Caudate nucleus (tissue), 63 donors: ENCODE measurements at places on chromosomes 13 and 19.

GRCh38 chr19:55376241-55376933, at the start of gene TMEM190:
TSS of gene TMEM190 (plus strand) at chr19:55376826. CDS start at chr19:55376854, 28 bp downstream.
- DNase-seq: no peak

- no peak for DNase-seq
Measured at GRCh38 chr13:71875823-71876222, 8.8 kb upstream of the DACH1 start.

DNA sequence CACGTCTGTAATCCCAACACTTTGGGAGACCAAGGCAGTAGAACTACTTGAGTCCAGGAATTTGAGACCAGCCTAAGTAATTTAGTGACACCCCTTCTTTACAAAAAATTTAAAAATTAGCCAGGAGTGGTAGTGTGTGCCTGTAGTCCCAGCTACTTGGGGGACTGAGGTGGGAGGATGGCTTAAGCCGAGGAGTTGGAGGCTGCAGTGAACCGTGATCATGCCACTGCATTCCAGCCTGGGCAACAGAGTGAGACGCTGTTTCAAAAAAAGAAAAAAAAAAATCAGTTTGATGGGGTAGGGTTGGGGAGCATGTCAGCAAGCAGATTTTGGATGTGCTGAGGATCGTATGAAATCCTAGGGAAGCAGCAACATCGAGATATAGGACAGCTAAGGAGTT, 4.2 kb downstream of the CEACAM19 start:
- DNase-seq: no peak

GRCh38 chr13:48303359-48304142, at the start of gene RB1:
TSS of gene RB1 (plus strand) at chr13:48303751. CDS start at chr13:48303913, 162 bp downstream.
- peak; percentile 78 for DNase-seq

DNA sequence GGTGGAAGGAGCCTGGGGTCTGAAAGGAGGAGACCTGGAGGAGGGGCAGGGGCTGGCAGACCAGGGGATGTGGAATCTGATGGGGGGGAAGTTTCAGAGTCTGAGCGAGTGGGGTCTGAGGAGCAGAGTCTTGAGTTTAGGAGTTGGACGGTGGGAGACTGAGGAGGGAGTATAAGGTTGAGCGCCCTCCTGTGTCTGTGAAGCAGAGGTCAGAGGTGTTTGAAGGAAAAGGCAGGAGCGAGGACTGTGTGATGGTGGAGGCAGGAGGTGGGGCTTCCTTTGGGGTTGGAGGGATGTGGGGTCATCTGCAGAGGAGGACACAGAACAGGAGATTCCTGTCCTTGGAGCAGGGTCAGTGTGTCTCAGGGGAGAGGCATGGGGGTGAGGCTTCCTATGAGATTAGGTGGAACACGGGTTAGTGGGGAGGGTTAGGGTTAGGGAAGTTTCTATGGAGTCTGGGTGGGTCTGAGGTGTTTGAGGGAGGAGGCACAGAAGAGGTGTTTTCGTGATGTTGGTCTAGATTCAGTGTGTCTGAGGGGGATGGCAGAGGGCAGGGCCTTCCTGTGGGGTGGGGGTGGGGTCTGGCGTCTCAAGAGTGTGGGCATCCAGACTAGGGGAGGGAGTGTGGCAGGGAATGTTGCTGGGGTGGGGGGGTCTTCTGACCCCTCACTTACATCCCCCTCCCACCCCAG, 8.3 kb downstream of the RYR1 start:
- DNase-seq: no peak

DNA sequence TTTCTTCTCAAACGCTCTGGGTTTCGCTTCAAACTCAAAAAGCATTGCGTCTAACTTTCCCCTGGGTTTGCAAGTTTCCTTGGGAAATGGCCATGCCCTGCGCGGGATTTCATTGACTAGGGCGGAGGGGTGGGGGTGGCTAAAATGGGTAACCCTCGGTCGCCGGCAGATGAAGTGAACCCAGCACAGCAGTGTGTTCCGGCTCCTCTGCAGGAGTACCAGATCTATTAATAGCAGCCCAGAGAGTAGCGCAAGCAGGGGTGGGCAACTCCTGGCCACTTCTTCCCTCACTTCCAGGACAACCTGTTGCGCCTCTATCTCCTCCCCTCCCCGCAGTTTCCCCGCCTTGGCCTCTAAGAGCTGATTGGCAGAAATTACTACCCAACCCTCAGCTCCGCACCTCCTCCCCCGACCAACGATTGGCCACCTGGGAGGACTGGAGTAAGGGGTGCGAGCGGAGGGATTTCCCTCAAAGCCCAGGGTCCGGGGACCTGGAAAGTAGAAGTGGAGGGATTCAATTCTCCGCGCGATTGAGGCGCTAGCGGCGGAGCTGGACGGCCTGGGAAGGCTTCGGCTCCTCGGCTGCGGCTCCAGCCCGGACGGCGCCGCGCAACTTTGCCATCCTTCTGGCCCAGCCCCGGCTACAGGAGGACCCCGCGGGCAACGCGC, at the start of gene FREM2:
Gene FREM2 (plus strand): TSS at position 501 of the 669 bp plus-strand sequence. CDS start 268 bp downstream, outside the sequence.
- no peak for DNase-seq

GRCh38 chr13:71274923-71275608, 591.9 kb downstream of the DACH1 start:
- no peak for DNase-seq

DNA sequence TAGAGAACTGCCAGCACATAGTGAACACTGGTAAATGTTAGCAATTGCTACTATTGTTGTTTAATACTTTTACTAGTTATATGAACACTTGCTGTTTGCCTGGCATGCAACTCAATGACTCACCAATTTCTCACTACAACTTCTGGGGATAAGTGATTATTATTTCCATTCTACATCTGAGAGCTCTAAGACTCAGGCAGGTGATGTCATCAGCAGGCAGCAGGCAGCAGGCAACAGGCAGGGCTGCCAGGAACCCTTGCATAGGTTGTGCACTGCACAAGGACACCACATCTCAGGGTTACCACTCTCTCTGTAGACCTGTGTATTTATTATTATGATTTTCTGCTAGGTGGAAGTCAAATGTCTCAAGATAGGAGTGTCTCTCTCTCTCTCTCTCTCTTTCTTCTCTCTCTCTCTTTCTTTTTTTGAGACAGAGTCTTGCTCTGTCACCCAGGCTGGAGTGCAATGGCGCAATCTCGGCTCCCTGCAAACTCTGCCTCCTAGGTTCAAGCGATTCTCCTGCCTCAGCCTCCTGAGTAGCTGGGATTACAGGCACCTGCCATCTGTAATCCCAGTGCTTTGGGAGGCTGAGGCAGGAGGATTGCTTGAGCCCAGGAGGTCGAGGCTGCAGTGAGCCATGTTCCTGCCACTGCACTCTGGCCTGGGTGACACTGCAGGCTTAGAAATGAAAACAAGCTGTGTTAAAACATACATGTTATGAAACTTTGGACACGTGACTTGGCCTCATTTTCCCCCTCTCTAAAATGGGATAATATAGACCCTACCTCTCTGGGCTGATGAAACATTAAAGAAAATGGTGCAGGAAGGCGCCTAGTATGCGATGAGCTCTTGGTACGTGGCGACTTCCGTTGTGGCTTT, 22.7 kb downstream of the HPN start:
- DNase-seq: no peak

DNA sequence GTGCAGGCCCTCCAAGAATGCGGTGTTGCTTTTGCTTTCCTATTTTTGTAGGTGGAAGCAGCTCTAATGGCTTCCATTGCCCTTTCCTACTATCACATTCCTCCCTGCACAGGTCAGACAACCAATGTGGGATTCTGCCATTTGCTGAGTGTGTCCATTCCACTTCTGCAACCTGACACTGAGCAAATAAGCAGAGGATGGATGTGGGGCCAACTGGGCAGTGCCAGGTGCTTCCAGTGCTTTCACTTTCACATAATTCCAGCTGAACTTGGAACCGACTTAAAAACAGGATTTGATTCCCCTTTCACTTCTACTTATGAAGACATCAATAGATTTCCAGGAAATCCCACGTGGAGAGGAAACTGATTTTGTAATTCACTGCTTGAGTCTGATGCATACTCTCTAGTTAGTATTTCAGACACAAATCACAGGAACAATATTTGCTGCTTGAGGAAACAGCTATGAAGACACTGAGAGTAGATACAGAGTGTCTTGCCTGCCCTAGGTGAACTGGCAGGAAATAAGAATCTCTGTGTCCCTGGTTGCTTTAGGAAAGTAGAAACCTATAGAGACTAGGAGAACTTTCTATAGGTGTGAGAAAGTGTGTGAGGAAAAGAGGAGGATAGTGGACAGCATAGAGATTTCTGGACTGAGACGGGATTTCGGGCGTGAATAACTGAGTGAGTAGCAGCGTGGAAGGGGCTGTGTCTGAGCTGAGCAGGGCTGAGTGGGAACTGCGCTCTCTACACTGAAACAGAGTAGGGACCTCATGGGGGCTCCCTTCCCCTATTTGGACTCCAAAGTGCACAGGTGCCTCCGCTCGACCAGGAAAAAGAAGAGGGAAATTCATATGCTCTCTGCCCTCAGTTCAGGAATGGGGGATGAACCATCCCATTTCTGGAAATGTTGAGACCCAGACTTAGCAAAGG, 22.5 kb downstream of the LGALS16 start:
- no peak for DNase-seq

DNA sequence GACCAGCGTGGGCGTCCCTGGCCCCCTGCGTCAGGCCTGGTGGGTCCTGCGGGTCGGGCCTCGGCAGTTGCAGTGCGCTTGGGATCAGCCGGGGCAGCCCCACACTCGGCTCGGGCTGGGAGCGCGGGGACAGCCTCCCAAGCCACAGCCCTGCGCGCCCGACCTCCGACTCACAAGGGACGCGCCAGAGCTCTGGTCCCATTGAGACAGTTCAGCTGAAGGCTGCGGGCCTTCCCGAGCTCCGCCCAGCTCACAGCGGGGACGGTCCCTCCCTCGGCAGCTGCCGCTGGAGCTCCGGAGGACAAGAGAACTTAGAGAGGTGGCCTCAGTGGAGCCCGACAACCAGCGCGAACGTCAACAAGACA, 45.7 kb upstream of the ZNF730 start:
- no peak for DNase-seq

DNA sequence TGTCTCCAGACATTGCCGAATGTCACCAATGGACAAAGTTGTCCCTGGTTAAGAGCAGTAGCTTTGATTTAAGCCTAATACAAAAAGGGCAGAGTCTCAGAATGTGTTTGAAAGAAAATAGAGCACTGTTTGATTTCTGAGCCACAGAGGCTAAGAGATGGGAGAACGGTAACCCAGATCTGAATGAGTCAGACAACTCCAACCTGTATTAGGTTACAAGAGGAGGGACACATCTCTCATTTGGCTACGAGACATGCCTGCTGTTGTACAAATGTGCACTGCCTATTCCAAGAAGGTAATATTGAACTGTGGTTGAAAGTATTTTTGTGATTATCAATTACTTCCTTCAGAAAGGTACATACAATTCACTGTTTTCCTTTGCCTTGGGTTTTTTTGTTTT, 4.9 kb upstream of the HSPH1 start:
- DNase-seq: no peak

DNA sequence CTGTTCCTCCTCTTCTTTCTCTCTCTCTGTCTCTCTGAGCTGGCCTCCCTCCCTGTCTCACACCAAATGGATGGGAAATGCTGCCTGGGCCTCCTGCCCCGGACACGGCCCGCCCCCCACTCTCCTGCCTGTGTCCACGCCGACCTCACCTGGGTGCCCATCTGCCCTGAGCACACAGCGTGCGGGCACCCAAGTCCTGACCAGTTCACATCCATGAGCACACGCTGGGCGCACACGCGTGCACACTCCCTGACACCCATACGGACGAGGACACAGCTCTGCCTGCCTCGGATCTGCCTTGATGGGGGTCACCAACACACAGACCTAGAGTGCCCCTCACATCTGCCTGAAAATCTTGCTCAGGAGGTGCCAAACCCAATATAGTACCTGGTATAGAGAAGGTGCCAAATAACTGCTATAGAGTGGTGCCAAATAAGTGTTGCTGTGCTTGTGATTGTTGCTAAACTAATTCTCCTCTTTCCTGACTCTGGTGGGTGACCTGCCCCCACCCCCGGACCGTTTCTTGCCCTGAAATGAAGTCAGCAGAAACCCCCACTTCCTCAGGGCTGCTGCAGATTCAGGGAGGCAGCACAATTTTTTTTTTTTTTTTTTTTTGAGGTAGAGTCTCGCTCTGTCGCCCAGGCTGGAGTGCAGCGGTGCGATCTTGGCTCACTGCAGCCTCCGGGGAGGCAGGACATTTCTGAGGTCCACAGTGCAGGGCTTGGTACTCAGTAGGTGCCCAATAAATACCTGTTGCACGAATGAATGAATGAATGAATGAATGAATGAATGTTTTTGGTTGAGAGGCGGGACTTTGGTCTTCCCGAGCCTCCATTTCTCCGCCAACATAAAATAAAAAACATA, 4.6 kb downstream of the NFIC start:
- no peak for DNase-seq

DNA sequence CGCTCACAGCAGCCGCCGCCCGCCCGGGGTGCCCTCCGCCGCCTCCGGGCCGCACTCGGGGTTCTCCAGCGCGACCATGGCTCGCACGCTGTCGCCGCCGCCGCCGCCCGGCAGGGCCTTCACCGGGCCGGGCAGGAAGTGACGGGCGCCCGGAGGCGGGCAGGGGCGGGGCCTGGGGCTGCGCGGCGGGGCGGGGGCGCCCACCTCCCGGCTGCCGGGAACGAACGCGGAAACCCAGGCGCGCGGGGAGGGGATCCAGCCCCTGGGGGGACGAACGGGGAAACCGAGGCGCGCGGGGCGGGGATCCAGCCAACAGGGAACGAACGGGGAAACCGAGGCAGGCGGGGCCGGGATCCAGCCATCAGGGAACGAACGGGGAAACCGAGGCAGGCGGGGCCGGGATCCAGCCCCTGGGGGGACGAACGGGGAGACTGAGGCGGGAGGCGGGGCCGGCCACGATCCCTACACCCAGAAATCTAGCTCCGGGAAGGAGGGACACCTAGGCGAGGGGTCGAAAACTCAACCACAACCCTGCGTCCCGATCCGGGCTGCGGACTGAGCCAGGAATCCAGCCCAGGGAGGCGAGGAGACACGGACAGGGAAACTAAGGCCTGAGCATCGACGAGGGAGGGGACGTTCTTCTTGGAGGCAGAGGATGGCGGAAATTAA, at the start of gene R3HDM4:
Gene R3HDM4 (minus strand): TSS at position 140 of the 669 bp plus-strand sequence. CDS start 62 bp downstream, at position 78.
- no peak for DNase-seq

GRCh38 chr19:10602330-10603083, 15.4 kb upstream of the AP1M2 start:
- peak; percentile 74 for DNase-seq

DNA sequence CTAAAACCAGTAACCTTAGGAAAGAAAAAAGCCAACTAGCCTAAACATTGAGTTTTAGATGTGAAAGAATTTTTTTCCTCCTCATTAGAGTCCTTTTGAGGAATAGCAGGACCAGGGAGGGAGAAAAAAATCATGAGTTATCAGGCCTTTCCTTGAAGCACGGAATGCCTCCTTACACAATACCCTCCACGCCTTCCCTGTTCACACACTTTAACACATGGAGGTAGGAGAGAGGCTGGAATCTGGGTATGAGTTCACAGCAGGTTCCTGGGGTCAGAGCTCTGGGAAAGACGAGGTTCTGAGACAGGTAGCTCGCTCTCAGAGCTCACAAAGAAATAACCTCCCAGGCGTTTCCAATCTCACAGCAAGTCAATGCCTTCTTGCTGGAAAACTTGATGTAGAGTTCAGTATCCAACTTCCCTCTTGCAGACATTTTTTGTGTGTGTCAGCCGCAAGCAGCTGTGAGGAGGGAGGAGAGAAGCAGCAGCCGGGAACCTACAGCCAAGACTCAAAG, 716 bp downstream of the ZNF573 start:
- peak; percentile 56 for DNase-seq
